ENCODE measurements at places on chromosomes 4 and X.

DNA sequence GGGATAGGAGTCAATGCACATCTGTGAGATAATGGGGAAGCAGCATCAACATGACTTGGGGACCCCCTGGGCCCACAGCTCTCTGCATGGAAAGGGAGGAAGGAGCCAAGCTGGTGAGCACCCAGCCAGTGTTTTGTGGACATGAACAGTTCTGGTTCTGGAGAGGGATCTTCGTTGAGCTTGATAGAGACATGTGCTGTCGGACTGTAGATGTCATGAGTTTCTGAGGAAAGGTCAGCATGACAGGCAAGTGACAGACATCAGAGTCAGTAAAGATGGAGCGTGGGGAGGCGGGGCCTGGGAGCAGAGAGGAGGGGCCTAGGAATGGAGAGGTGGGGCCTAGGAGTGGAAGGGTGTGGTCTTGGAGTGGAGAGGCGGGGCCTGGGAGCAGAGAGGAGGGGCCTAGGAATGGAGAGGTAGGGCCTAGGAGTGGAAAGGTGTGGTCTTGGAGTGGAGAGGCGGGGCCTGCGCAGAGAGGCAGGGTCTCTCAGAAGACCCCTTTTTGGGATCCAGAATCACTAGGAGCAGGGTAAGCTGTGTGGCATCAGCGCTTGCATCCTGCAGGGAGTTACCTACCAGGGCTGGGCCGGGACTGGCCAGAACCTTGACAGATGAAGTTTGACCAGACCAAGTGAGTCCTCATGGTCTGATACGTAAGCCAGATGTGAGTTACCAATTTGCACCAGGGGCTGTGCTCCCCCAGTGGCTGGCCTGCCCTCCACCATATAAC lies 33.7 kb downstream of the PIGG start:
- no peak for DNase-seq

- DNase-seq, result no peak
Measured at GRCh38 chr4:153244969-153245368, 40.7 kb downstream of the TRIM2 start.

GRCh38 chrX:46630141-46630540 lies 56.6 kb downstream of the CHST7 start:
- peak; percentile 67 for DNase-seq

DNA sequence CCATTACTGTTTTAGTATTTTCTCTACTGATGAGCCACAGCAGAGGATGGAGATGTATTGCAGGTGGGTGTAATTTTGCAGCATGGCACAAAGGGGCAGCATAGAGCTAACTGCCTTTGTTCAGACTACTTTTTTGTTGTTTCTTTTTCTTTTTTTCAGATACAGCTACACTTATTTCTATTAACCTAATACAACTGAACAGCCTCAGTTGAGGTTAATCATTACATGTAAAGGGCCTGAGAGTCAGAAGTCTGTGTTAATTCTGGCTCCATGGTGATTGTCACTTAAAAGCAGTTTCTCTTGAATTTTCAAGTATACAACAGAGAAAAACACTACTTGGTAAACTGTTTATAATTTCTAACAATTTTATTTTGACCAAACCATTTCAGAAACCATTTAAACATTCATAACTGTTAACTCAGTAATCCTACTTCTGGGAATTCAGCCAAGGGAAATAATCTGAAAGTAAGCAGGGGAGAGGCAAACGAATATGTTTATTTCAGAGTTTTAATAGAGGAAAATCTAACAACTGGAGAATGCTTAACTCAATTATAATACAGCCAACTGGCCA lies 13.9 kb upstream of the PPEF2 start:
- peak; percentile 85 for DNase-seq

GRCh38 chr4:31146366-31146765 lies 426.2 kb downstream of the PCDH7 start:
- DNase-seq, result no peak

Data from iris pigment epithelial cell (primary cell).